H54 (cell line): ENCODE measurements at places on chromosomes 16 and 17.

DNA sequence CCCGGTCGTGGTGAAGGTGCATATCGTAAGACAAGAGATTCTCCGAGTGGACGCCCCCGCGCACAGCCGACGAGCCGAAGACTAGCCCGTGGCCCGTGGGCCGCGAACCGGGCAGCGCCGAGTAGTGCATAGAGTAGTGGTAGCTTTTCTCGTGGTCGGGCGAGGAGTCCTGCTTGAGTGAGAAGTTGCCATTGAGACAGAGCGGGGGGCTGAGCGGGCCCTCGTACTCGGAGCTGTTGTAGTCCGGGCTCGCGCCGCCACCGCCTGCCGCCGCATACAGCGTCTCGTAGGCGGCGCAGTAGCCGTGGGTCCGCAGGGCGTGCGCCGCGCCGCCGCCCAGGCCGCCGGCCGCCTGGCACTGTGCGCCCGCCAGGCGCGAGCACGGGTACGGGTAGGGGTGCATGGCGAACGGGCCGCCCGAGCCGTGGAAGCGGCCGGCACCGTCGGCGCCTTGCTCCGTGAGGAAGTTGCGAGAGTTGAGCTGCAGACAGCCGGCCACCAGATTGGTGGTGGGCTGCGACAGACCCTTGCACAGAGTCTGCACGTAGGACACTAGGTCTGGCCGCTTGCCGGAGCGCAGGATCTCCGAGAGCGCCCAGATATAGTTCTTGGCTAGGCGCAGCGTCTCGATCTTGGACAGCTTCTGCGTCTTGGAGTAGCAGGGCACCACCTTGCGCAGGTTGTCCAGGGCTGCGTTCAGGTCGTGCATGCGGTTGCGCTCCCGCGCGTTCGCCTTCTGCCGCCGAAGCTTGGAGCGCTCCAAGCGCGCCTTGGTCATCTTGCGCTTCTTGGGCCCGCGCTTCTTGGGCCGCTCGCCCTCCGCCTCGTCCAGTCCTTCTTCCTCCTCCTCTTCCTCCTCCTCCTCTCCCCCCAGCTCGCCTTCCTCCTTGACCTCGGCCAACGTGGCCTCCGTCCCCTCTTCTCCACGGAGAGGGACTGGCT lies 2.0 kb downstream of the NEUROD2 start:
- no peak for DNase-seq

GRCh38 chr17:74917430-74917829 lies 5.6 kb downstream of the USH1G start:
- no peak for DNase-seq

DNA sequence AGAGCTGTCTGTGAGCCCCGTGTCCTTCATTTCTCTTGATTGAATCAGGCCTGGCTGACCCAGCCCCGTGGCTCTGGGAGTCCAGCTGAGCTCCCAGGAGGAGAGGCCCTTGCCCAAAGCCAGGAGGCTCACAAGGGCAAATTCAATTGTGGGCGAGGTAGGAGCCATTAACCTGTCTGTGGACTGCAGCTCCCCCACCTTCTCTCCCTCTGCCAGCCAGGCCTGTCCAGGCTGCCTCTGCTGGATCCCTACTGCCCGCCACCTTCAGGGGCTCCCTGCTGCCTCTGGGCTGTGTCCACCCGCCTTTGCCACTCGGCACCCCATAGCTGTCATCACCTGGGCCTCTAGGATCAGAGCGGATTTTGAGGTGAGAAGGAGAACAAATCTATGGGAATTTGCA lies 61.9 kb downstream of the RTN4RL1 start:
- no peak for DNase-seq

DNA sequence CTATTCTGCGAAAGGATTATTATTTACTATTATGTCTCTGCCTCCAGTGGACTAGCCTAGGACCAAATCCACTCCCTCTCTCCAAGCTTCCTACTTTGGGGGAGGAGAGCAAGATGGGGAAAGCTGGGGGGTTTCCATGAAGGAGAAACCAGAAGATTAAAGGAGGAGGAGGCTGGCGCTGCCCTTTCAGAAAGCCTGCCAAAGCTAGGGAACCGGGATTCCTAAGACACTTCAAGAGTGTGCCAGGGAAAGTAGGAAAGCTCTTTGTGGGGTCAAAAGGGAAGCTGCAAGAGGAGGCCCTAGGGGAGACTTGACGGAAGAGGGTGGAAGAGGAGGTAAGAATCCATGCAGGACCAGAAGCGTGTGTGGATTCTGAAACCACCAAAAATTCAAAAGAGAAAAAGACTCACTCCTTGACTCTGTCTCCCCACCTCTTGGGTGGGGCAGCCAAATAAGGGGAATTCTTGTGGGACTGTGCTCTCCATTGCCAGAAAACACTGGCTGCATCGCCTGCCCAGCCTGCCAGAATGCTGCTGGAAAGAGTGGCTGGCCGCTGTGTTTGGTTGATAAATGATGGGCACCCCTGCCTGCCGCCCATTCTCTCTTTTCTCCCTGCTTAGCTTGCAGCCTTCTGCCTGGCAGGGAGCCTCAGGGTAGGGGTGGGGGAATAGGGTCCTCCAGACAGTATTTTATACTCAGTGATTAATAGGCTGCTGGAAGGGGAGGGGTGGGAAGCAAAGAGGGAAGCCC lies 11.8 kb upstream of the KAT7 start:
- no peak for DNase-seq

GRCh38 chr16:6804461-6804860 lies 528.2 kb upstream of the RBFOX1 start:
- DNase-seq = no peak

DNA sequence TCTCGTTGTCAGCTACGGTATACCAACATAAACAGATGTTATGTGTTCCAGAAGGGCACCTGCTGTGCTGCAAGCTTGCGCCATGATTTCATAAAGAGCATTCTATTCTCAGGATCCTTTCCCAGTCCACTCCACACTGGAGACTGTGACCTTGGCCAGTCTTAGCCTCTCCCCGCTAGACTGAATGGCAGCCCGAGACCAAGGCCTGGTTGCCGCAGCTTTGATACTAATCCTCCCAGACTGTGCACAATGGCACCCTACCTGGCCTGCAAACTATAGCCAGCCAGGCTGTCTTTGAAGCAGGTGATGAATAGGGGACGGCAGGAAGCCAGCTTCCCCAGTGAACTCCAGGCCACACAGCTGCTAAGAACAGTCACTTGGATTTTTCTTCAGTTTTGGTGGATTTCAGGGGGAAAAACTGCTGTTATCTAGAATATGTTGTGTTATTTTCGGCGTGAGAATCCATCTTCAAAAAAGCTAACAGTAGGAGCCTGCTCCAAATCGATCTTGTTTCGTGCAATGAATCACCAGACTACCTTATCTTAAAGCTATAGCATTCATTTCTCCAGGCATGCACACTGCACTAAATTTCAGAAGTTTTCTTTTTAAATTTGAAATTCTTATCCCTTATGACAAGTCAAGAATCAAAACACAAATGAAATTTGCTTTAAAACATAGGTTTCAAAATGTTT lies 289.0 kb downstream of the CEP112 start:
- DNase-seq = no peak

DNA sequence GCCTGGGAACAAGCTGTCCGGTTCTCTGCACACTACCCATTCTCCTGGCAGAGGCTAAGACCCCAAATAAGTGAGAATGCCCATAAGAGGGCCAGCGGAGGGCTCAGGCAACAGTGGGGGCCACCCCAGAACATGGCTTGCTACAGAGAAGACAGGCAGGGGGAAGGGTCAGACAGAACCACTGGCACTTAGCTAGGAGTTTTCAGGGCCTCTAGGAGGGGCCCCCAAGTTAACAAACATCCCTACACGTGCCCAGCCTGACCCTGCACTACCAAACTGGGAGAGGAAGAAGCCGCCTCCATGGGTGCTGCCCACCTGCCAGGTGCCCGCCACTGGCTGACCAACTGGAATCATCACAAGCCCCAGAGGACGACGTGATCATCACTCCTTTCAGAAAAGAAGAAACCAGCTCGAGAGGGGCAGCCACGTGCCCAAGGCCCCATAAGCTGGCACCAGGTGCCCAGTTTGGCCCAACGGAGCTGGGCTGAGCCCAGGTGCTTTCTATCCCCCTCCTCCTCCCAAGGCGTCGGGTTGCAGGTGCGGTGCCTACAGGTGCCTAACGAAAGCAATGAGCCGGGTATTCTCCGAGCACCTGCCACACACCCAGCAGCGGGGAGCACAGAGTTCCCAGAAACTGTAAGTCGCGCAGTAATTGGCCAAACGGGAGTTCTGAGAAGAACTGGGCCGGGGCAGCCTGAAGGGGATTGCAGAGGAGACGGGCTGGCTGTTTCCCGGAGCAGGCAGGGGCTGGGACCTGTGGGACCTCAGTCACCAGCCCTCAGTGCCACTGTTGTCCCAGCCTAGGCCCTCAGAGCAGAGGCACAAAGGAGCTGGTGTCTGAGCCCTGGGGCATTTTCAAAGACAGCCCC lies 13.2 kb downstream of the RPH3AL start:
- DNase-seq = no peak

DNA sequence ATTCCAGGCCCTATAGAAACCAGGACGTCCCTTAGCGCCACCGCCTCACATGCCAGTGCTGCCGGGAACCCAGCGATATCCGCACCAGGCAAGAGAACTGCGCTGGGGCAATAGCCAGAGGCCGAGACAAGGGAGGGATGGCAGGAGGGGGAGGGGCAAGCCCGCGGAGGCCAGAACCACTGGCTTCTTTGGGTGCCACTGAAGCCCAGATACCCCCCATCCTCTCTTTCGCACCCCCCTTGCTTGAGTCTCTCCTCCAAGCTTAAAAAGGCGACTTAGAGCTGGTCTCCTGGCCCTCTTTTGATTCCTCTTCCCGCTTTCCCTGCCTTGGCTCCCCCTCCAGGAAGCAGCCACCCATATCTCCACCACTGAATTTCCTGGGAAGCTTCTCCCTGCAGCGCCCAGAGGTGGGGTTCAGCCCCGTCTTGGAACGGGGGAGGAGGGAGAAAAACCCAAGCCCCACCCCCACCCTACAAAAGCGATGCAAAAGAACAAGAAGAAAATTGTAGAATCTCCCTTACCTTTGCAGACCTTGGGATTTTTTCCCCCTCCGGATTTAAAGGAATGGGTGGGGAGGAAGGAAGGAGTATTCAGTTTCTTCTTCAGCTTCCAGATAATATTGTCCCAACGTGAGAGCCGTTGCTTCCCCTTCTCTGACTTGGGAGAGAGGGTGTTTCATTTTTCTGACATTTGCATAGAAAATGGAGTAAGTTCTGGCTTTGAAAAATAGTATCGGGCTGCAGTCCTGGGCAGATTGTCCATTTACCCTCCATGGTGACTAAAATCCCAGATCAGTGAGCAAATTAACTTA lies 622 bp downstream of the HOXB6 start:
- DNase-seq = no peak

DNA sequence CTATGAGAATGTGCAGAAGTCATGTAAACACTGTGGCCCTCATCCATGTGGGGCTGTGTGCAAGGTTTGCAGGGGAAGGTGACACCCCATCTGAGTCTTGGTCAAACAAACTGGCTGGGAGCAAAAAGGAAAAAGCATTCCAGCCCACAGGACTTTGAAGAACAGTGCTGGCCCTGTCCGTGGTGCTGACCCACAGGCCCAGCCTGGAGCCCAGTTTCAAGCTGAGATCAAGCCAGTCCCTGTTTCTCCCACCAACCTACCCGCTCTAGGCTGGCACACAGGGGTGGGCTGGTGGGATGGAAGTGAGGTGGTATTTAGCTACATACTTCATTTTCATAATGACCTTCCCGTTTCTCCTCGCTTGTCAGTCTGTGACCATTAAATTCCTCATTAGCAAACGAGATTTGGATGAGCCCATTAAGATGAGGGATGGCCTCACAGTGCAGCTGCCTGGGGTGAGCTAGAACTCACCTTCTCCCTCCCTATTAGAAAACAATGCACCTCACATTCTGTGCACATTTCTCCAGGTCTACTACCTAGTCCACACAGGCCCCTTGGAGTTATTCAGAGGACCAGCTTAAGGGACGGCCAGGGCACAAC lies 12.6 kb upstream of the RPL38 start:
- DNase-seq = no peak

DNA sequence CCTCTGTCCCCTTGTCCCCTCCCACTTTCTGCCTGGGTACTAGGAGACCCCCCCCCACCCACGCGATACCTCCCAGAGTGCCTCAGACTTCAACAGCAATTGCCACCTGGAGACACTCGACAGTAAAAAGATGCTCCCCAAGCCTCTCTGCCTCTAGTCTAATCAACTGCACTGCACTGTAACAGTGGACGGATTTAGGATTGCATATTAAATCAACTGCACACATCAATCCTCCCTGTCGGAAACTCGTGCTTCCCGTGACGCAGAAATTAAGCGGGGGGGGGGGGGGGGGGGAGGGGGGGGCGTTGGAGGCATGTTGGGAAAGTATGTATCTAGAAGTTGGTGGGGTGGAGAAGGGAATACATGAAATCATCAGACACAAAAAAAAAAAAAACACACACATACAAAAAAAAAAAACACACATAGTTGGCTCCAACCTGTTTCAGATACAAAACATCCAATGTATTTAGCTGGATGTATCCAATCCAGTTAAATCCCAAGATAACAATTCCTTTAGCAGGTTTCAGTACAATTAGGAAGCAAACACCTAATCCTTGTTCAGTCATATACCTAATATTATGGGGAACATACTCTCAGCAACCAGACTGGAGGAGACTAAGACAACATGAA lies 29.7 kb downstream of the FAM222B start:
- DNase-seq = peak; percentile 40

GRCh38 chr17:42315402-42316156 lies 27.3 kb downstream of the STAT5A start:
- no peak for DNase-seq

GRCh38 chr16:78324649-78325285 lies 225.3 kb downstream of the WWOX start:
- no peak for DNase-seq

GRCh38 chr16:2194166-2194834 lies 2.1 kb downstream of the CASKIN1 start:
- peak; percentile 92 for DNase-seq

- DNase-seq = no peak
Measured at GRCh38 chr16:7867831-7868230, 535.2 kb downstream of the RBFOX1 start.

GRCh38 chr16:73062001-73062616 lies 14.2 kb upstream of the ZFHX3 start:
- DNase-seq = no peak

- DNase-seq = no peak
Measured at GRCh38 chr17:37506678-37507077, 17.0 kb downstream of the DUSP14 start.

GRCh38 chr16:13393816-13394215 lies 492.4 kb downstream of the SHISA9 start:
- no peak for DNase-seq

GRCh38 chr17:42535155-42536047 lies 640 bp upstream of the NAGLU start:
- DNase-seq = peak; percentile 45
